ENCODE measurements at places on chromosomes 16 and 17.
A peak's percentile ranks its signal among the peaks of the same experiment; 100 is the strongest.

DNA sequence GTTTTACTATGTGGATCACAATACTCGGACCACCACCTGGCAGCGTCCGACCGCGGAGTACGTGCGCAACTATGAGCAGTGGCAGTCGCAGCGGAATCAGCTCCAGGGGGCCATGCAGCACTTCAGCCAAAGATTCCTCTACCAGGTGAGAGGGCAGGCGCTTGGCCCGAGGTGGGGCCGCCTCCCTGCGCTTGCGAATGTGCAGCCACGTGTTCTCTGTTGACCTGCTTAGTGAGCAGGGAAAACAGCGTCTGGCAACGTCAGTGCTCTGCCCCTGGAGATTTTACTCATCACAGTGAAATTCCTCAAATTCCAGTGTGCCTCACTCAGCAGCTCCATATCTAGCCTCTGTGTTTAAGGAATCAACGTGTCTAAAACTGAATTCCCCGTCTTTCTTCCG lies 33.4 kb upstream of the CLEC18A start:
- DNase-seq: no peak

DNA sequence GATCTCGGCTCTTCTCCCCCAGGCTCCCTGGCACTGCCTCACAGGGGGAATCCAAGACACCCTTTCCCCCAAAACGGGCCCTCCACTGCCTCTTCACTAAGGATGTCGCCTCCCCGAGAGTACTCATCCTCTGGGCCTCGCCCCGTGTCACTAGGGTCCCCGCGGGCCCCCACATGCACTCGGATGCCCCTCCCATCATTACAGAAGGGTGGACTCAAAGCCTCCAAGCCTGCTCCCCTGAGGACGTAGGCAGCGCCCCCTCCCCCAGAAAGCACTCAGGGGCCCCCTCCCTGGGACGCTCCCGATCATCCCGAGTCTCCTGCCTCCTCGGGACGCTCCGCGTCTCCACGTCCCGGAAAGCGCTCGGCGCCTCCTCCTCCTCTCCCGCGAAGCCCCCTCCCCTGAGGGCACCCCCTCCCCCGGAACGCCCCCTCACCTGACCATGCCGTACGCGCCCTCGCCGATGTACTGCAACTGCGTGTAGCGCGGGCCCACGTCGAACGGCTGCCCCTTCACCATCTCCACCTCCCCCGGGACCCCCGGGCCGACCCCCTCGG lies 338 bp downstream of the MAPK3 start:
- DNase-seq: peak; percentile 33

- DNase-seq: no peak
Observed at GRCh38 chr16:169014-169413, 3.2 kb downstream of the HBM start.

DNA sequence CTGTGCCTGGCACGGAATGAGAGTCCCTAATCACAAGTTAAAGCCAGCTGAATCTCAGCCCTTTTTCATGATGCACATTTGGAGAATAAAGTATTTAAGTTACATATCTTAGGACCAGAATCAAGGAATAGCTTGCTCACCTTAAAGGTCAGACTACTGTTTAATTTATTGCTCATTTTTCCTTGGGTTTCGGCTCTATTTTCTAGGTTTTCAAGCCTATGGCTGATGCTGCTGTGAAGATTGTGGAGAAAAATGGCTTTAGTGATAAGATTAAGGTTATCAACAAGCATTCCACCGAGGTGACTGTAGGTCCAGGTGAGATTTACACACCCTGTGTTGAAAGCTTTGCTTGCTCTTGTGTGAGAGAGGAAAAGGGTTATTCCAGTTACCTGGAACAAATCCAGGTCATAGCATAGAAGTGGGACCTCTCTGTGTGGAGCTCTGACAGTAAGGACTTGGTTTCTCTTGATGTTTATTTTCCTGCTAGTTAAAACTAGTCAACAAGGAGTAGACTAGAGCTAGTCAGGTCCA lies 18.1 kb downstream of the PRMT7 start:
- no peak for DNase-seq

GRCh38 chr17:36937001-36937958 lies at the start of gene LHX1:
Gene LHX1 (plus strand): TSS chr17:36937475. CDS start chr17:36938198, 723 bp downstream.
- DNase-seq: no peak

- no peak for DNase-seq
Observed at GRCh38 chr16:72221630-72222024, 49.7 kb upstream of the PMFBP1 start.

- DNase-seq: peak; percentile 85
Observed at GRCh38 chr16:87344931-87345631, 27.9 kb upstream of the C16orf95 start.

DNA sequence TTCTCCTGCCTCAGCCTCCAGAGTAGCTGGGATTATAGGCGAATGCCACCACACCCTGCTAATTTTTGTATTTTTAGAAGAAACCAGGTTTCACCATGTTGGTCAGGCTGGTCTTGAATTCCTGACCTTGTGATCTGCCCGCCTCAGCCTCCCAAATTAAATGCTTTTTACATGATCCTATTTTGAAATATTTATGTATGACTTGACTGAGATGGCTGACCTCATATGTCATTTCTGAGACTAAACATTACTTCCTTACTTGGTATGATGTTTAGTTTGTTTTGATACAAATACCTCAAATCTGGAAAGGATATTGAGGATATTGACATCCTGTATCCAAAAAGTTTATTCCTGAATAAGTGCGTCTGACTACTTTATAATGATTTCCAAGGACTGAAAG lies 11.9 kb downstream of the CALCOCO2 start:
- DNase-seq: no peak

DNA sequence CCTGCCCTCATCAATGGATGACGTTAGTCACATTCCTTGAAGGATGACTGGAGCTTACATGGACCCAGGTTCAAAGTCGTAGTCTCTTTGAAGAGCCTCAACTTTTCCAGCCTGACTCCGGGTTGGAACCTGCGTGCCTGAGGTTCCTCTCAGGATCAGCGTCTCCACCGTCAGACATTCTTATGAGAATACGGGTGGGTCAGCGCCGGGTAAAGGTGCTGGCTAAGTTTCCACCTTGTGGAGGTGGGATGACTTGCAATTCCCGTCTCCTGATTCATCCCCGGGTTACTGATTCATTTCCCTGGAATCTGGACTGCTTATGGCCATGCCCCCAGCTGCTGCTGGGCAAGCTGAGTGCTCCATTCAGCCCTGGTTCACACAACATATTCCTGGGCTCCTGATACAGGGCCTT lies 38.9 kb upstream of the CMIP start:
- no peak for DNase-seq

DNA sequence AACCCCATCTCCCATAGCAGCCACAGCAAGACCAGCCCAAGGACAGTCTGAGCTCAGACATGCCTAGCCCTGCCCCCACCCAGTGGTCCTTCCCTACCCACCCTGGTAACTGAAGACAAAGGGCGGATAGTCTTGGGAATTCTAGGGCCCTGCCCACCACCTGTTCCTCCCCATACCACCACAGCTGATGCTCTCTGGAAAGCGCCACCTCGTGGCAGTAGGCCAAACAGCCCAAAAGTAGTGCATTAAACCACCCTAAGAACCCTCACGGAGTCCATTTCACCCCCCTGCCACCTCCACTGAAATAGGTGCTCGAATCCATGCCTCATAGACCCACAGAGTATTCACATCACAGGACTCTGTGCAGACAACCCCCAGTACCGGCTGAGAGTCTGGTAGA lies 1021.4 kb downstream of the CDH8 start:
- no peak for DNase-seq

GRCh38 chr16:70612931-70613330 lies 33.4 kb upstream of the IL34 start:
- DNase-seq: no peak

- no peak for DNase-seq
Observed at GRCh38 chr17:15334266-15334665, 7.1 kb downstream of the TEKT3 start.

DNA sequence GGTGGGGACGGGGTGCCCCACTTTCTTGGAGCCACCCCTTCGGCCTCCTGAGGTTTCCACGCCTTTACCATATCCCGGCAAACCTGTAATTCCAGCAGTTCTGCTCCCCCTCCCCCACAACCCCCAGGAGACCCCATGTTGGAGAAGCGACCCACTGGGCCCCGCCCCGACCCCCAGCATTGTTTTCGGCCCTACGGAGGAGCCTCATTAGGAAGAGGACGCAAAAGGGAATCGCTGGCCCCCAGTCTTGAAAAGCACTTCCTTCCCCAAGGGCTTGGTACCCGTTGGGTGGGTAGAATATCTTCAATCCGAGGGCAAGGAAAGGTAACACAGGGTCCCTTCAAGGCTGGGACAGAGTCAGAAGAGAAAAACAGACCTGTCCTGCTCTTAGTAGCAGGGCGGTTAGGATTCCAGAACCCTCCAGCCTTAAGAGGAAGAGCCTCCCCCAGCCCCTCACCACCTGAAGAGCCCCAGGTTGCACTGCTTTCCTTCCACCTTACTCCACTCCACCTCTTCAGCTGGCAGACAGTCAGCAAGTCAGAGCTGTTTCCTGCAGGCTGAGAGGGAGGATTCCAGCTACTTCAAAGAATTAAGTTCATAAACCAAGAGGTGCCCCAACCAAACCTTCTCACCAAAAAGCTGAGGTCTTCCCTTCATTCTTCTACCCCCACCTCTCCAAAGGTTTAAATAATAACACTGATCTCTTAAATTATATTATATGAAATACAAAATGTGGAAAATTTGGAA lies 803 bp upstream of the TLCD2 start:
- peak; percentile 18 for DNase-seq

DNA sequence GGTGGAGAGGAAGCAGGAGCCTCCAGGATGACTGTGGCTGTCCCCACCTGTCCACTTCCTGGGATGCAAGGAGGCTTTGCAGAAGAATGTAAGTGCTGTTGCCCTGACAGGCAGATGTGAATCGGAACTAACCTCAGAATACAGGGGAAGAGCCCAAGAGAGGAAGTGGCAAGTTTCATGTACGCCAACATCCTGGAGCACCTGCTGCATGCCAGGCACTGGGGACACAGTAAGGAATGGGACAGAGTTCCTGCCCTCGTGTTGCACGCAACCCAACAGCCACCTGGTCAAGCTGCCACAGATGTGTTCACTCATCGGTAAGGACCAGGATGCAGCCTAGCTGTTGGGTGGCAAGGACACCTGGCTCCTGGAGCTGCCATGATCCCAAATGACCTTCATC lies 98.6 kb upstream of the RPL38 start:
- no peak for DNase-seq

DNA sequence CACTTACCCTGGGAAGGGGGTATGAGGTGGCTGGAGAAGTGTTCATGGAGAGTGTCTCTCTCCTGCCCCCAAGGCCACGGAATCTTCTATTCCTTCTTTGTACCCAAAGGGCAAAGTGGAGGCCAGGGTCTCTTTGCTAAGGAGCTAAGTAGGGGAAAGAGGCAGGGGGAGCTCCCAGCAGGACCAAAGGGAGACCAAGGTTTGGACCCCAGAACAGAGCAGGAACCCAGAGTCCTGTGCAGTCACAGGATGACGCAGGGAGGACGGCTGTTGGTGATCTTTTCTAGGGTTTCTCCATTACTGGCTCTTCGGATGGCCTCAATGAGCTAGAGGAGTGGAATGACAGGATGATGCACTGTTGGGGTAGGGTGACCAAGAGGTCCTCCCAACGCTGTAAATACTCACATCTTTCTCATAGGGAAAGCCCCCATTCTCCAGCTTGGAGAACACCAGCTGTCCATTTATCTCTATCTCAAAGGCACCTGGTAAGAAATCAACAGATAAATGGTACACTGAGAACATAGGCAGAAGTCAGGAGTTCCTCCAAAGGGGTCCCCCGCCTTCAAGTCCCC lies 966 bp downstream of the MIEN1 start:
- DNase-seq: no peak

DNA sequence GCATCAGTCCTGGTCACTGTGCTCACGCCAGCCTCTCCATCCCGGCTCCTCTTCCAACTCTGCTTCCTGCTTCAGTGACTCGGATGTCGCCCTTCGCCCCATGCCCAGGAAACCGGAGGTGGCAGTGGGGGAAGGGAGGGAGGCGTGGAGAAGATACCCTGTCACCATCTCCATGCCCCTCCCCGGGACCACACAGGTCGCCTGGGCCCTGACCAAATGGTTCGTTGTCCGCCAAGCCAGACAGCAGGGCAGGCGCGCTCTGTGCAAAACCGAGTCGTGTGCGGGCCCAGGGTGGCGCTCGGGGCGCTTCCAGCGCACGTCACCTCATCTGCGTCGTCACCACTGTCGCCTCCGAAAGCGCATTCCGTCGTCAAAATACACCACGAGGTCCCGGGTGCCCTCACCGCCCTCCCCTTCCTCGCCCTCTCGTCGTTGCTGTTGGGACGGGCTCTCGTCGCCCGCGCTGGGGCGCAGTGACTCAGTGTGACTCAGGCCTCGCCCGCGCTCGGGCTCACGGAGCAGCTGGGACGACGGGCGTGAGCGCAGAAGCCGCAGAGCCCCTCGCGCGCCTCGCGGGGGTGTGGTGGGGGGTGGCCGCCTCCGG lies 39.2 kb downstream of the ZNF778 start:
- DNase-seq: peak; percentile 82

DNA sequence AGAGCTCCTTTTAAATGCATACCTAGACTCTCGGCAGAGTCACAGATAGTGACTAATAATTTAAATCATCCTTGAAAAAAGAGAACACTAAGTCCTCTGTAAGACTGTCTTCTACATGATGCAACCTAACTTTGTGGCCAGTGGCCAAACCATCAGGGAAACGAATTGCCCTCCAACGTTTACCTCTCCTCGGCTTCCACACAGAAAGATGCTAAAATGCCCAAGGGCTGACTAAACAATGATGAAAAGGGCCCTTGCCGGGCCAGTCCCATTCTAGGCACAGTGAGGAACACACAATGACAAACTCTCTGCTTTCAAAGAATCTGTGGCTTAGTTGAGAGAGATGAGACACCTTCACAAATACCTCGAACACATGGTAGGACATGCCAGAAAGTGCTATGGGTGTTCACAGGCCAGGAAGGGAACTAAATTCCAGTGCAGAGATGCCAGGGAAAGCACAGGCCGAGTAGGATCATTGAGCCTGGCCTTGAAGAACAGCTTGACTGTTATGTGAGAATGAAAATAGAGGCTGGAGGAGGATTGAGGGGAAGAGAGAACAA lies 35.3 kb upstream of the PITPNM3 start:
- DNase-seq: no peak

DNA sequence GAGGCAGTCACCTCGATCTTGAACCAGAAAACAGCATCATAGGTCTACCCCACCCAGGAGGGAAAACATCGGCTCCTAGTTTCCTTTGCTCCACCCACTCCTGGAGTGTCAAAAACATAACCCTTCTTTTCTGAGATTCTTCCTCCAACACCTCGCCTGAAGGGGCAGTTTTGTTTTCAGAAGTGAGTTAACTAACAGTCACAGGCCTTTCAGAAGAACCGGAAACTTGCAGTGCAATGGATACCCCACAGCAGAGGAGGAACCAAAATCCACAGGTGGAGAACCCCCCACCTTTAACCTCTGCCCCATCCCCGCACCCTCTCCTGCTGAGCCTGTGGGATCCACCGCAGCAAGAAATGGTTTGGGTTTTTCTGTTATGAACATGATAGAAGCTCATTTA lies 7.8 kb upstream of the TEX2 start:
- no peak for DNase-seq

- no peak for DNase-seq
Observed at GRCh38 chr16:12758031-12758669, 45.5 kb downstream of the CPPED1 start.
